Cortex of kidney (tissue), 1 donor: ENCODE measurements at places on chromosomes 3 and 15.

- no peak for DNase-seq
Measured at GRCh38 chr15:66253418-66254088, at the start of gene MEGF11. TSS of gene MEGF11 (minus strand) at chr15:66253750. CDS start at chr15:66128403, 125,347 bp downstream.

DNA sequence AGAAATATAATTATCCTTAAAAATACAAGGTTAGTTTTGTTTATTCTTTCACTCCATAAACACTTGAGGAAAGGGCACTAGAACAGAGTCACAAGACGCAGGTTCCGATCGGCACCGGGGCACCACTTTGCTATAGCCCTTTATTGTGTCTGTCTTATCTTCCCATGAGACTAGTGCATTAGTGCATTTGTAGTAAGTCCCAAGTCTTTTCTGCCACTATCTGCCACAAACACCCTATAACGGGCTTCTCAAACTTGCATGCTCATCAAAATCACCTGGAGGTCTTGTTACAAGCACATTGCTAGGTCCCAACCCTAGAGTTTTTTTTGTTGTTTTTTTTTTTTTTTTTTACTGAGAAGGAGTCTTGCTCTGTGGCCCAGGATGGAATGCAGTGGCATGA lies 213.1 kb downstream of the FOXP1 start:
- DNase-seq: no peak

- DNase-seq: no peak
Measured at GRCh38 chr3:57949785-57950615, 58.2 kb upstream of the FLNB start.

DNA sequence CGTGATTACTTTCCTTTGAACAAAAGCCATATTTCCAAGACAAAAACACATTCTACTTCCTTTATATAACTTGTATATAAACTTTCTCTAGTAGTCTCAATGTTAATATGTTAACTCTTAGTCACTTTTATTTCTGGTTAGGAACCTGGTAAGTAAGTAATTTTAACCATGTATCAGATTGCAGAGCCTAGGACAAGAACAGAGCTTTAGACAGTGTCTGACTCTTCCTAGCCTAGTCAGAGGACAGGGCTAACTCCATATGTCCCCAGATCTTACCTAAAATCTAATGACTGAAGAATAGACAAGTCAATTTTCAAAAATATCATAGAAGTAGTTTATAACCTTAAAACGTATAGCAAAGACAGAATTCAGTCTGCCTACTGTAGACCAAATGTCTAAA lies 8.3 kb downstream of the LEKR1 start:
- no peak for DNase-seq

GRCh38 chr15:38961931-38962330 lies 397.3 kb upstream of the RASGRP1 start:
- DNase-seq: no peak

DNA sequence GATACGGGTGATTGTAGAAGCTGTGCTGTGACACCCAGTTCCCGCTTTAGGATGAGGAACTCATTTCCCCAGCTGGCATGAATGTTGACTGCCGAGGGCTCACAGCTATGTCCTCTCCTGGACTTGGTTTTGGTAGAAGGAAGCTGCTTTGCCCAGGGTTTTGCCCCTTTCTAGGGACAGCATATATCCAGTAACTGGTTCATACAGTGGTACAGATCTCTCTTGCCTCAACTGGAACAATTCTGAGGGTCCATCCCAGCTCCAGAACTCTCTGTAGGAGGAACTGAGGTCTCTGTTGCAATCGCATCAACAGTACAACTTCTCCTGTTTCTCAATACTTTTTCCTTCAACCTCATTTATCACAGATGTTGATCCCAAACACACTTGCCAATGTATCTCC lies 54.5 kb upstream of the FNDC3B start:
- DNase-seq: no peak

DNA sequence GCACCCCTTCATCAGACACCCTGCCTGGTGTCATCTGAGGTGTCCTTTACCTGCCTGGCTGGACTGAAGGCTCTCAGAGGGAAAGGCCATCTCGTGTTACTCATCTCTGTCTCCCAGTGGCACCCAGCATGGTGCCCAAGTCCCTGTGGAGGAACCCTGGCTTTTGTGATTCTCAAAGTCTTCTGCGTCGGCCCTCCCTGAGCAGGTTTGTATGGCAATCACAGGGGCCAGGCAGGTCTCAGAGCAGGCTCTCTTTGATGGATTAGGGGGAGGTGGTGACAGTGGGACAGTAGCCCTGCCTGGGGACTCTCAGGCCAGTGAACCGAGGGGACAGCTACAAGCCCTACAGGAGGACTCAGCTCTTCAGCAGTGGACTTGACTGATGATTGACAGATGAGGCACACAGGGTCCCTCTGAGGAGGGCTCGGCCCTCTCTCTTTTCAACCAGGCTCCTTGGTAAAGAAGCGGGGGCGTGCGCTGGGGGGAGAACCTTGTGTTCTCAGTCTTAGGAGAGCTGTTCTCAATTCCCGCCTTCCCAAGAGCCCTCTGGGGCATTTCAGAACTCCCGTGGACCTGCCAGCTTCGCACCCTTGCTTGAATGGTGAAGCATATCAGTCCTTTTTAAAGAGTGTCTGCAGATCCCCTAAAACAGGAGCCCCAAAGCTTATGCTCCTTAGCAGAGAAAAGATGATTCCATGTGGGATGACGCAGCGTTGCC lies 108.3 kb downstream of the VGLL4 start:
- DNase-seq: no peak

DNA sequence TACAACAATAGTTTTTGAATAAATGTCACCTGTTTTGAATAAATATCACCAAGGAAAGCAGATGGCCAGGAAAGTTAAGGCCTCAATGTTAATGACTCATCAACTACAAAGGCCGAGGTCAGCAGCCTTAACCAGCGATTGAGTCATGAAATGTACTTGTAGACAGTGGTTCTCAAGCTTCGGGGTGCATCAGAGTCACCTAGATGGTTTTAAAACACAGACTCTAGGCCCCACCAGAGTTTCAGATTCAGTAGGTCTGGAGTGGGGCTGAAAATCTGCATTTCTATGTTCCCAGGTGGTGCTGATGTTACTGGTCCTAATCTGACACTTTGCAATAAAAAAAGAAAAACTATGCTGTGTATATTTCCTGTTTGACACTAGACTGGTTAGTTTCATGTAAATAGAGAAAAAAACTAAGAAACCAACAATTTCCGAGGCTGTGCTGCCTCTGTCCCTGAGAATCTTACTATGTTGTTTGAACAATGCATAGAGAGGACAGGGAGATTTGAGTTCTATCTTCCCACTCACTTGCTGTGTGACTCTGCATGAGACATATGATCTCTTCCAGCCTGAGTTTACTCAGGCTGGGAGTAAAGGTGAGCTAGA lies 9.8 kb downstream of the RAB27A start:
- no peak for DNase-seq

DNA sequence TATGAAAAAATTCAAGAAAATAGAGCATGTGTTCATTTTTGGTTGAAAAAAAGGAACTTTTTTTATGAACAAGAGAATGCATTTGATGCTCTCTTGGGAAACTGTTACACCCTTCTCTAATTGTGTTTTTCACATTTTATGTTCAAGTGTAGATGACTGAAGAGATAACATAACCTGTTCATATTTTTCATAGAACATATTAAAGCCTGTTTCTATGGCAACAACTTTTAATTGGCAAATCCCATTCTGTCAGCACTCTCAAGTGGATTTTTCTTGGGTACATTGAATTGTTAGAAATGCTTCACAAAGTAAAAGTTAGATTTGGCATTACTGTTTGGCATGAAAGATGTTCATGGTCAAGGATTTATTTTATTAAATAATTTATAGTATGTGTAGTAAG lies 117.5 kb downstream of the MBNL1 start:
- no peak for DNase-seq

GRCh38 chr15:35168464-35168863 lies 83.4 kb upstream of the NANOGP8 start:
- no peak for DNase-seq

DNA sequence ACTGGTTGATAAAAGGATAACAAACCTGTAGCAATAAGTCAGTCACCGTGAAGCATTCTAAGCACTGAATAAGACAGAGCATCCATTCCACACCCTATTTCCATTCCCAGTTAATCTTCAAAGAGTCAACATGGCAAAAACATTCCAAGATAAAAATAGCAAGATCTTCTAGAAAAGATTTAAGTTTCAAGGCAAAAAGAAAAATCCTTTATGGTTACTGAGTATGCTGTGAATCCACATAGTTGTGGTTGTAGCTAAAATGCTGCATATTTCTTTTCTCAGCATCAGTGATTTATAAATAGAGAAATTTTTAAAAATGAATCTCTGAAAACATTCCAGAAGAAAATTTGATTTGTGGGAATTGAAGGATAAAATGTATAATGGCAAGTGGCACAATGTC lies 21.1 kb downstream of the GAP43 start:
- no peak for DNase-seq

- no peak for DNase-seq
Measured at GRCh38 chr3:129657261-129658046, 51.0 kb upstream of the PLXND1 start.

GRCh38 chr3:53890726-53891475 lies 758 bp downstream of the SELENOK start:
- DNase-seq: no peak

- DNase-seq: no peak
Measured at GRCh38 chr15:34330279-34330678, 7.3 kb downstream of the SLC12A6 start.

DNA sequence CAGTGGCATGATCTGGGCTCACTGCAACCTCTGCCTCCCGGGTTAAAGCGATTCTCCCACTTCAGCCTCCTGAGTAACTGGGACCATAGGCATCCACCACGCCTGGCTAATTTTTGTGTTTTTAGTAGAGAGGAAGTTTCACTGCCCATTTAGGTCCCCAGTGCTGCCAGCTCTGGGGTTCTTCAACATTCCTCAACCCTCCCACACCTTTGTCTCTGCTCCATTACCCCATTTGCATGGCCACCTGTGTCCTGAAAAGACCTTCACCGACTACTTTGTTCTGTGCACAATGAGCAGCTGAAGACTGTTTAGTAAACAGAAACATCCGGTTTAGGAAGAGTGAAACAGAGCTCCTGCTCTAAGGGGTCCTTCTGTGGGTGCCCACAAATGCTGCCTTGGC lies 92.0 kb downstream of the FAM43A start:
- no peak for DNase-seq
